GM23248 (cell line): ENCODE measurements at places on chromosomes 6 and 20. TPM values are rescaled to one million over a fixed set of nuclear protein-coding genes. Genes with fewer than 3 reads are reported as not detected.

GRCh38 chr6:44653761-44654218 is 266.3 kb downstream of the CDC5L start:
- no peak for DNase-seq

Gene CYP21A2
- not detected in 2 replicates for polyA plus RNA-seq

Gene BEND6
- 22.5 and 25.1 TPM in 2 replicates for polyA plus RNA-seq

DNA sequence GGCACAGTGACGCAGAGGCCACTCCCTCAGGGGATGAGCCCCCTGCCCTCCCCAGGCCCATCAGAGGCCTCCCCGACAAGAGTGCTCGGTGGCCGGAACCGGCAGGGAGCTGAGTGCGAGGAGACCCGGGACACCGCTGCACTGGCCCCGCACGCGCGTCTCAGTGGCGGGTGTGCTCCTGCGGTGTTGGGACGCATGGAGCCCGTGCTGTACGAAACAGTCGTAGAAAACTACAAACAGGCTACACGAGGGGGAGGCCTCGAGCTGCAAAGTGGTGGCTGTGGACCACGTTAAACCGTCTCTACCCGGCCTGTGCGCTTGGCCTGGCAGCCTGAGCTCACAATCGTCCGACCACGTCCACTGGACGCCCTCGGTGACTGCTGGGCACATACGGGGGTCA is 40.2 kb upstream of the FNDC1 start:
- DNase-seq: no peak

- DNase-seq: no peak
Measured at GRCh38 chr6:3278691-3279090, 19.9 kb downstream of the PSMG4 start.

- DNase-seq: no peak
Measured at GRCh38 chr6:163485388-163485851, 70.9 kb downstream of the QKI start.

DNA sequence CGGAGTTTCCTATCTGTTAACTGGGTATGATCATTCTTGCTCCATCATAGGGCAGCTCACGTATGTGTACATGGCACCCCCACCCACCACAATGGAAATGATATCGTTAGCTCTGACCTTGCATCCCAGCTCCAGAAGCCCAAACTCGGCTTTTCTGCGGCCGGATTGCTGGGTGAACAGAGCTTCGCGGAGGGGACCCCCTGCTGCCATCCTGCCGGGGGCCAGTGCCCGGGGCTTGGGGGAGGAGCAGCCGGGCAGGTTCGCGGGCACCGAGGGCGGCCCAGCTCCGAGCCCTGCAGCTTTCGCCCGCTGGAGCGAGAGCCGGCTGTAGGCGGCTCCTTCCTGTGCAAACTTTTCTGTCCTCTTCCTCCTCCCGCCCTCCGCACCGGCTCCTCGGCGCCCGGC is 24.9 kb upstream of the FUCA2 start:
- DNase-seq: peak; percentile 75

GRCh38 chr6:85752602-85753001 is 109.9 kb upstream of the SYNCRIP start:
- no peak for DNase-seq

Gene SUMO4
- polyA plus RNA-seq: 0.18 and 0.23 TPM in 2 replicates

Gene TRIM10
- not detected in 2 replicates for polyA plus RNA-seq

GRCh38 chr6:116047173-116047933 is 13.3 kb downstream of the FRK start:
- DNase-seq: peak; percentile 56

Gene NRN1
- 50.5 and 51.8 TPM in 2 replicates for polyA plus RNA-seq

DNA sequence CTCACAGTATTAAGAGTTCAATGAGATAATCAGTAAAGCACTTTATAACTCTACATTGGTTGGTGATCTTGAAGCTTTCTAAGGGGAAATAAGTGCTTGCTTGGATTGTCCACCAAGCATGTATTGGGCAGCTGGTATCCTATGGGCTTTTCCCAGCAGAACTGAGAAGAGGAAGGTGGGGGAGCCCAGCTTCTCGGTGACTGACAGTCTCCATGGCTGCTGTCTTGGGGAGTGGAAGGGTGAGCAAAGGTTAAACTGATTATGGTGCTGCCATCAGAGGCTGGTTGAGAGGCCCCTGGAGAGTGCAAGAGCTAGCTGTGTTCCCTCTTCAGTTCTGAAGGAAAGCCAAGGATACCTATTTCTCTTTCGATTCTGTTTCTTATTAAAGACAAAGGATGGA is 35.5 kb upstream of the ADTRP start:
- no peak for DNase-seq

DNA sequence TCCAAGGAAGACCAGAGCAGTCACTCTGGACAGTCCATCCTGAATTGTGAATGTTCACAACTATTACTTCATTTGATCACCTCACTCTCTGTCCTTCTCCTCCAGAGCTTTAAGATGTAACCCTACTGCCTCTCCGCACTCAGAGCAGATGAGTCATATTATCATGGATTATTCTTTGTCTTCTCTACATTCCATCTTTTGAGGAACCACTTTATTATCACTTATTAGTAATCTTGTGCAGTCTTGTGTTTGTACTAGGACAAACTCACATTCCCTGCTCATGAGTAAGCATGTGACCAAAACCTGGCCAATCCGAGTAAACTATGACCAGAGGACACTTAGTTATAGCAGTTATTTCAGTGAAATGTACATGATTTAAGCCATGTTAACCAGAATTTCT is 401.5 kb upstream of the ADGRB3 start:
- DNase-seq: no peak

DNA sequence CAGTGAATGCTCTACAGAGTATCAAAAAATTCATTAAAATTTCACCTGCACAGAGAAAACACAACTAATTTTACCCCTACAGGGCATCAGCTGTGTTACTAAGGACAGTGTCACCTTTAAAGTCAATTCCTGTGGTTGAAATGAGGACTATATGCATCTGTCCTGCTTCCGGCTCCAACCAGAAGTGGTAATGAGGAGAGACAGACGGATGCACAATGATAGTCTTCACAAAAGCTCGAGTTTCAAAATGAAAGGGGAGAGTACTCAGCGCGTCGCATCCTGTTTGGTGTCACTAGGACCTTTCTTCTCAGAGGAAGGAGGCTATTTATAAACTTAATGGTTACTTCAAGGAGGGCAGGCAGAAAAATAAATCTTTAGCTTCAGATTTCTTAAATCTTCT is 86.5 kb downstream of the LYRM4 start:
- DNase-seq: no peak

DNA sequence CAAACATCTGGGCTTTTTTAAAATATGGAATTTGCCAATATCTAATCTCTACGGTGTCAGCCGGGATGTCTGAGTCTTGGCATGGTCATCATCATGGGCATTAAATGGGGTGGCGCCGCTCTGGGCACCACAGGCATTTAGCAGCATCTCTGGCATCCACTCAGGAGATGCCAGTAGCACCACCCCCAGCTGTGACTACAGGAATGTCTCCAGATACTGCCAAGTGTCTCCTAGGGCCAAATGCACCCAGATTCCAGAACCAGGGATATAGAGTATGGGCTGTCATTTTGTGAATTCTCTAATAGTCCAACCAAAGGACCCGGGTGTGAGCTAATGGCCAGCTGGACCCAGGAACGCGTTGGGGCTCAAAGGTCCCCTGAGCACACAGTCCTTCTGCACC is 361.0 kb downstream of the TAF4 start:
- no peak for DNase-seq

Gene BACH2
- polyA plus RNA-seq: not detected in 2 replicates

GRCh38 chr6:31972709-31973350 is 892 bp upstream of the DXO start:
- DNase-seq: peak; percentile 87

Gene F13A1
- polyA plus RNA-seq: not detected in 2 replicates

Gene TXLNB
- 0.23 TPM in 1 of 2 replicates, not detected in the other for polyA plus RNA-seq
